Esophagus muscularis mucosa (tissue), 4 donors: ENCODE measurements at places on chromosomes 11 and 22. TPM values are rescaled to one million over a fixed set of nuclear protein-coding genes. Genes with fewer than 3 reads are reported as not detected.

CEND1 gene
- total RNA-seq, result 2.1 TPM

UBQLN3 gene
- 0.13 TPM for total RNA-seq

CDCA5 gene
- 1.1 TPM for total RNA-seq

FBLN1 gene
- 534 TPM for total RNA-seq

ELF5 gene
- total RNA-seq, result not detected

MOGAT2 gene
- total RNA-seq, result not detected

OR51B4 gene
- total RNA-seq, result not detected

BIRC2 gene
- total RNA-seq, result 40.3 TPM

RTL10 gene
- 14.8 TPM for total RNA-seq

PYGM gene
- 19.8 TPM for total RNA-seq

ZDHHC8 gene
- total RNA-seq, result 17.9 TPM

LMO2 gene
- total RNA-seq, result 20.2 TPM

C2CD3 gene
- 24.1 TPM for total RNA-seq

CD248 gene
- 28.2 TPM for total RNA-seq

CCDC34 gene
- 0.99 TPM for total RNA-seq

IRAG1 gene
- total RNA-seq, result 248 TPM

OR6A2 gene
- not detected for total RNA-seq

MGAT3 gene
- total RNA-seq, result 1.2 TPM

KREMEN1 gene
- total RNA-seq, result 14.6 TPM
